ENCODE measurements at places on chromosomes 1 and 21.

GRCh38 chr1:97093741-97094140 lies 372.2 kb downstream of the PTBP2 start:
- DNase-seq, result no peak

DNA sequence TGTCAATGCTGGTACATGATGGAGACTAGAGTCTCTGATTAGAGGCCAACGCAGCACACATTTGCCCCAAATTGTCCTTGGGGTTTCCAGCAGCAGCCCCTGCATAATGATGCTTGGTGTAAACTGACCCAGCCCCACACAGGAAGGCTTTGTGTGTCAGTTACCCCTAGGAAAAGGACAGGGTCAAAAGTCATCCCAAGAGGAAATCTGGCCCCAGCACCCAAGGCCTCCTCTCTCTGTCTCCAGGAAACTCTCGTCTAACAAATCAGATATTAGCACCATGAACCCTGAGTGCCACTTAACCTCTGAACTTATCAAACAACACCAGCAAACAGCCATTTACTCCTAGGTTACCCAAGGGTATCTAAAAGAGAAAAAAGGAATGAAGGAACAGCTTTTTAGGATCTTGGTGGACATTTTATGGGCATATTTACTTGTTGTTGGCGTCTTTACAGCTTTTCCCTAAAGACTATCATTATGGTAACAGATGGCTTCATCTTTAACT lies 84.5 kb downstream of the PSMG1 start:
- no peak for DNase-seq

- DNase-seq, result no peak
These were observed 206.7 kb upstream of the C1orf174 start for GRCh38 chr1:4106731-4107130.

- peak; percentile 74 for DNase-seq
These were observed 39.3 kb upstream of the HMGN1 start for GRCh38 chr21:39388038-39388810.

- DNase-seq, result no peak
These were observed 5.5 kb upstream of the CD244 start for GRCh38 chr1:160868141-160868540.

- no peak for DNase-seq
These were observed 7.6 kb downstream of the TENT5C start for GRCh38 chr1:117613249-117613968.

- DNase-seq, result peak; percentile 16
These were observed 9.0 kb downstream of the C1orf105 start for GRCh38 chr1:172429331-172430127.

GRCh38 chr1:93352376-93352775 lies 6.7 kb downstream of the DR1 start:
- no peak for DNase-seq

DNA sequence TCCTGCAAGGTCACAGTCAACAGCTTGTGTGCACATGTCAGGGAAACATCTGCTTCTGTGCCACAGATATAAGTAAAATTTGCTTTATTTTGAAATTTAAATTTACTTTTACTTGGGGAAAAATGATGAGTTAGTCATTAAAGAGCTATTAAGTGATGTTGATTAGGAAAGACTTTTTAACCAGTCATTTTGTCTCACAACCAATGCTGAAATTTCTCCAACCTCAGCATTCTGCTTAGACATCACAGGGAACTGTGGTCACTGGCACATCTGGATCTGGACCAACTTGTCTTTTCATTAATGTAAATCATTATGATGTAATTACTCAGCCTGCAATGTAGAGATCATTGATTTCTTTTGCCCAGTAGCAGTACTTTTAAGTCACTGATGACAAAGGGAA lies 301.0 kb downstream of the TTLL7 start:
- no peak for DNase-seq

GRCh38 chr1:20291645-20292084 lies 990 bp downstream of the VWA5B1 start:
- no peak for DNase-seq

DNA sequence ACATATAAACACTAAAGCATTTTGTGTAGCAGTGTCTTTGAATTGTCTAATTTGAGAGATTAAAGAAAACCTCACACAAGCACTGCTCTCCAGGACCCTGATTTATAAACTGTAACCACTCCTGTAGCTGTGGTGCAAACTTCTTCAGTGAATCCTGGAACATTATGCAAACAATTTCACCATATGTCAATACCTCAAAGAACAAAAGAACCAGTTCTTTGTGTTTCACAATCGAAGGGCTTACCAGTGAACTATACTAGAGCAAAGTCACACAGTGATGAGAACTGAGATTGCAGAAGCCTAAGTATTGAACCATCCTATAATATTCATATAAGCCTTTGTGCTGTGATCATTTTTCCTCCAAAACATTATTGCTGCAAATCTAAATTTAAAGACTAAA lies 21.5 kb downstream of the DPH5 start:
- DNase-seq, result no peak

DNA sequence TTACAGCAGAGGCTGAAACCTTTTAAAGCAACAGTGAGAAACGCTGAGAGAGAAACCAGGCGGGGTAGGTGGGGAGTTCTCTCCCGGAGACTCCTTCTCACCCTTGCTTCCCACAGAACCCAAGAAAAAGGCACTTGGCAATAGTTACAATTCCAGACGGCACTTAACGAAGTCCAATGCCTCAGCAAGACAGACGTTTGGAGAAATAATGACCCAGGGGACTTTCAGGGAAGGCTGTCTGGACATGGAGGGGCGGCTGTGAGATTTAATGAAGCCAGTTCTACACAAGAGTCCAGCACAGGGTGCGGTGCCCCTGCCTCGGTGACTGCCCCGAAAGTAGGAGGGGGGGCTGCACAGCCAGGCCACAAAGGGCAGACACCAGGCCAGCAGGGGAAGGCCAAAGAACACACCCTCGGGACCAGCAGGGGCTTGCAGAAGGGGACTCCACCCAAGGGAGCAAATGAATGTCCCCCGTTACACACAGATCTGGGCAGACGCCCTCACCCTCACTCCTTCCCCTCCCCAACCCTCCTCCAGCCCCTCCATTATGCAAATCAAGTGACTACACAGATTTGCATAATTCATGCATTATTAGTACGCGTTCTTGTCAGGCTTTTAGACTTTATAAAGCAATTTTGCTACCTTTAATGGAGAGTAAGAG lies 26.3 kb downstream of the KCNN3 start:
- no peak for DNase-seq

- peak; percentile 58 for DNase-seq
These were observed 19.9 kb upstream of the EDN2 start for GRCh38 chr1:41504114-41505035.

DNA sequence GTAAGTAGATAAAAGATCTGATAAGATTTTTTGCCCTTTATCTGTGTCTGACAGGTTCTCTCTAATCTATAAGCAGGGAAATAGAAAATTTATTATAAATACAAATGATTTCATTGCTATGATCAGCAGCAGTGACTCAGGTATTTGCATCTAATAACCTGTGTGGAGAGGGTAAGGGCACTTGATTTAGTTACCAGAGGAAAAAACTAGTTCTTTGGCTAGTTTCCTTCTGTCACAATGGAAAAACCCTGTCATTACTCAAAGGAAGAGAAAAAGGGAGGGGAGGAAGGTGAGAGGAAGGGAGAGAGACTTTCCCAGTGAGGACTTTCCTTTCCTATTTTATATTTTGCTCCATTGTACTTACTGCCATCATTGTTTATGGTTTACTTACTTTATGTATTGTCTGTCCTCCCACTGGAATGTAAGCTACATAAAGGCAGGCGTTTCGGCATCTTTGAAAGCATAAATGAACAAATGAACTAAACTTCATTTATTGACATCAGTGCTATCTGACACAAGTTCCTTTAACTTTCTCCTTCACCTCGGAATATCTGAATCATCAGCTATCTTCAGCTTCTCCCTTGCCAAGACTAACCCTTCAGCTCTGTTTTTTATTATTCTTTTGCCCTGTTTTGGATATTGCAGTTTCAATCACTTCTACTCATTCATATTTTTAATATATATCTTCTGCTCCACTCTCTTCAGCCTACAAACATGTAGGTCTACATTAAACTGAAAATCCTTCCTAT lies 34.9 kb downstream of the WDR3 start:
- DNase-seq, result no peak

GRCh38 chr1:225533238-225533637 lies 105.4 kb upstream of the LBR start:
- no peak for DNase-seq

All from NCI-H2171 (cell line).